ENCODE measurements at places on chromosomes 4 and X.

DNA sequence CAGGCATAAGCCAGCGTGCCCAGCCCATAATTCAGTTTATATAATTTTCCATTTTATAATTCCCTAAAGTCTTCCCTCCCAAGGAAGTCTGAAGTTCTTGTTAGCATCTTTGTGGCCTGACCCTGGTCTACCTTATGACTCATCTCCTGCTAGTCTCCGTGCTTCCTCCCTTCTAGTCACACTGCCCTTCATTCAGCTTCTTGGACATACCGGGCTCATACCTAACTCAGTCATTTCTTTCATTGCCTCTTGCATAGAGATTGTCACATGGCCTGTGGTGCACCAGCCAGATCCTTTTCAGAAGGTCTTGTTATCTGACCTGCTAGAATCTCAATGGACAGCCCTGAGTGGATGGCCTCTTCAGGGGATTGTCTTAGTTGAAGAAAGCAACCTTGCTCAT lies 22.8 kb upstream of the MAML3 start:
- no peak for DNase-seq

DNA sequence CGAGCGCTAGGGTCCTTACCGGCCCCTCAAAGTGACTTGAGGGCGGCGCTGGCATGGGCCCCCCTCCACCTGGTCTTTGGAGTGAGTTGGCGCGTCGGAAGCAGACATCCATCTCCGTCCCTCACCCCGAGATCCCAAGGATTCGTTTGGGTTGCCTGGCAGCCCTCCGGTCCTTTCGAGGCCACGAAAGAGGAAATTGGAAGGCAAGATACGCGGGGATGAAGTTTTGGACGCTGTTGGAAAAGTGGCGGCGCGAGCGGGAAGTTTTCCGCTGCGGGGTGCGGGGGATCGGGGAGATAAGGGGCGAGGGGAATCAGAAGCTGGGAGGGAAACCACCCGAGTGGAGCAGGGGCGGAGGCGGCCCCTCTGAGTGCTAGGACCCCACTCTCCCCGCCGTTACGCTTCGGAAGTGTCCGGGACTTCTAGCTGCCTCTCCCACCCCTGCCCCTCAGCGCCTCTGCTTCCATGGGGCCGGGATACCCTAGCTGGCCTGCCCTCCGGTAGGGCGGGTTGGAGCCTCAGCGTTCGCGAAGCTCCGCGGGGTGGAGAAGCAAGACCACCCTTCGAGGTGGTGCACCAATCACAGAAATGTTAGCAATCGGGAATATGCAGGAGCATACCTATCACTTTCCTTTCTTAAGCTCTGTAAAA lies 57.8 kb downstream of the FRMPD3 start:
- no peak for DNase-seq

DNA sequence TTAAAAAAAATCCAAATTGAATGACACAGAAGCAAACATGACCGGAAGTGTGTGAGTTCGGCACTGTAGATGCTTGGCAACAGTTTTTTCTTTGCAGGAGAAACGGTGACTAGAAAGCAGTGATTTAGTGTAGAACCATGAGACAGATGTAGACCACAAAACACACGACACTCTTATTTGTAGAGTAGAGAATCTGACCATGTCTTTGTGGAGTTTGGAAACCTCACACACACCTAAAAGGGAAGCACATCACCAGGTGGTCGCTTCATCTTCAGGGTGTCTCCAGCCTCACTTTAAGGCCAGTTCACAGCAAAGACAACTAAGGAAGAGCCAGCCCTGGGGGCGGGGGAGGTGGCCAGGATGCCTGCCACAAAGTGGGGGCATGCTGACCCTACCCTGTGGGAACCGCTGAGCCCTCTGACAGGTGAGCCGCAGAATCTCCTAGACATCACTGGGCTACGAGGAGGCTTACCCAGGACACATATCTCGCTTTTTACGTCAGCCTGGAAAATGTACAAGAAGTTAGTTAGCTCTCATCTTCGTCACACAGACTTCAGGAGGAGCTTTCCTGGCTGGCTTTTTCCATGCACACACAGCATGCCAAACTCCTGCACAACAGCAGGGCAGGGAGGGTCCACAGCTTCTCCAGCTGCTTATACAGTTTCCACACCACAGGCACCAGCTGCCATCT lies 64.4 kb upstream of the PDLIM3 start:
- DNase-seq: no peak

GRCh38 chr4:156475322-156475721 lies 496.3 kb downstream of the PDGFC start:
- DNase-seq: peak; percentile 30

DNA sequence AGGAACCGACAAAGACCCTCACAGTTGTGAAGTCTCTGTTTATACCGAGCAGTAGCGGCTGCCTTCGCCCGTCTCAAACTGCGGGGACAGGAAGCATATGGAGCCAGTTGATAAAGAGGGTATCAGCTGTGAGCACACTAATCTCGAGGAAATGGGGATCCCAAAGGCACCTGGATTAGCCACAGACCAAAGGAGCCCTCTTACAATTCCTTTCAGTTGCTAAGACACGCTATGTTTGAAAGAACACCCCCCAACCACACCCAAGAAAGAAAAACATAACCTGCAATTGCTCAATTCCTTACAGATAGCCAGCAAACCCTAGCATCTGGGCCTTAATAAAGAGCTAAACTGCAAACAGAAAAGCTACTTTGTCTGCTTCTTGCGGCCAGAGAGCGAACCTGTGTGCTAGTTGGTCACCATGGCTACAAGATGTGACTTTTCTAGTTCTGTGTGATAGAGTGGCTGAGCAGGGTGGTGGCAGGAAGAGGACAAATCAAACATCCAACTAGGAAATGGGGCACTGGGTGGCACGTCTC lies 23.3 kb upstream of the CHRNA9 start:
- no peak for DNase-seq

DNA sequence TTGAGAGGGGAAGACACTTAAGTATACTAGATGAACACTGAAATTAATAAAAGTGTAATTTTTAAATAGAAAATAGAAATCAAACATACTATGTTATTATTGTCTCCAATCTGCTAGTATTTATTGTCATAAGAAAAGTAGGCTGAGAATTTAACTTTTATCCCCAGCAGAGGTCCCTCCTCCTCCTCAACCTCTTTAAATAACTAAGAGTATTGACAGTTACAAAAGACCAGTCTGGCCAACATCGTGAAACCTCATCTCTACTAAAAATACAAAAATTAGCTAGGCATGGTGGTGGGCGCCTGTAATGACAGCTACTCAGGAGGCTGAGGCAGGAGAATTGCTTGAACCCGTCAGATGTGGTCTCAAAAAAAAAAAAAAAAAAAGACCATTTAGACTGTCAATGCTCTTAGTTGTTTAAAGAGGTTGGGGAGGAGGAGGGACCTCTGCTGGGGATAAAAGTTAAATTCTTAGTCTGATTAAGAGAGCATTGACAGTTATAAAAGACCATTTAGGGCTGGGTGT lies 4.2 kb downstream of the SLC30A9 start:
- DNase-seq: no peak

DNA sequence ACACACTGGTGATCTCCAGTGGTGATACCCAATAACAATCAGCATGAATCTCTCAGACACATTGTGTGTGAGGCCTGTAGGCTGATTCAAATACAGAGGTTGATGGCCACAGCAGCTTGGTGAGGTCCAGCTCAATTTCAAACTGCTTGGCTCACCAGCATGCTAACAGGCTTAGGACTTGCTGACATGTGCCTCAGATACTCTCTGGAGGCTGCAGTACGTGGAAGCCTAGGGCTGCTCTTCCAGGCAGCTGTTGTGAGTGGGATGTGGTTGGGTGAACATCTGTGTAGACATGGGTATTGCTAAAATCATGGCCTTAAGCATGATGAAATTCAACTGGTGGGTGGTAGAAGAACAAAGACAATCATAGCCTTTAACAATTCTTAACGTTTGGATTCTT lies 4.3 kb downstream of the CXCL9 start:
- DNase-seq: no peak

Data from HTR-8/SVneo (cell line).